ENCODE measurements at places on chromosomes 1 and 21. TPM values are rescaled to one million over a fixed set of nuclear protein-coding genes. Genes with fewer than 3 reads are reported as not detected.

The FLG2 gene
- not detected for total RNA-seq

The CITED4 gene
- 6.5 TPM for total RNA-seq

The HTR6 gene
- not detected for total RNA-seq

The LCE1C gene
- total RNA-seq: not detected

The NBPF10 gene
- total RNA-seq: 0.66 TPM

The FAM110D gene
- total RNA-seq: 1.3 TPM

The RCC2 gene
- total RNA-seq: 129 TPM
